ENCODE measurements at places on chromosomes 4 and X.

DNA sequence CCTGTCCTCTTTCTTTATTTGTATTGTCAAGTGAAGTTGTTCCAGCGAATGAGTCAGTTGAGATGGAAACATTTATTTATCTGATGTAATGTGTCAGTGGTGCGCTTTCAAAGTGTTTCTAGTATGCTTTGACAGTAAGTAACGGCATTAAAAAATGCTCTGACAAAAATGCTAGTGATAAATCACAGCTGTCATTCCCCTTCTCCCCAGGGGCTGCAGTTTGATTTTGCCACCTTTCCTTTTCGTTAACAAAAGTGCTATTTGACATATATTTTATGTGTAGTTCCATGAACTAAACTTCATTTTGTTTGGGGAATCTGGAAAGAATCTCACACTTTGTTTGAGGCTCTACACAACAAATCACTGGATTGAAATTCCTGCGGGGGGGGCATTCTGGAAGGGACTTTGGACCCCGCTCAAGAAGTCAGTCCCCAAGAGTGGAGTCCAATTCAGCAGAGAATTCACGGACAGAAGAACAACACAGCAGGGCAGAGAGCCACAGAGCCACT lies 7.6 kb upstream of the TBC1D19 start:
- no peak for DNase-seq

- no peak for DNase-seq
Measured at GRCh38 chr4:177271915-177272766, 37.5 kb upstream of the NEIL3 start.

DNA sequence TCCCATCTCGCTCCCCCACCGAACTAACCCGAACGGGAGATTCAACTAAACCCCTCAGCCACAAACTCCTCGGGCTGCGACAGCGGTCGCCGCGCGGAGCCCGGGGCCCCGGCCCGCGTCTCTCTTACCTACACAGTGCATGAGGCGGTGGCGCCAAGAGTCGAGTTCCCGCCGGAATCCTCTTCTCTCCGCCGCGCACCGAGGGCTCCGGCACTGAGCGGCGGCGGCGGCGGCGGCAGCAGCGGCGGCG lies 160 bp downstream of the LCORL start:
- DNase-seq = no peak

DNA sequence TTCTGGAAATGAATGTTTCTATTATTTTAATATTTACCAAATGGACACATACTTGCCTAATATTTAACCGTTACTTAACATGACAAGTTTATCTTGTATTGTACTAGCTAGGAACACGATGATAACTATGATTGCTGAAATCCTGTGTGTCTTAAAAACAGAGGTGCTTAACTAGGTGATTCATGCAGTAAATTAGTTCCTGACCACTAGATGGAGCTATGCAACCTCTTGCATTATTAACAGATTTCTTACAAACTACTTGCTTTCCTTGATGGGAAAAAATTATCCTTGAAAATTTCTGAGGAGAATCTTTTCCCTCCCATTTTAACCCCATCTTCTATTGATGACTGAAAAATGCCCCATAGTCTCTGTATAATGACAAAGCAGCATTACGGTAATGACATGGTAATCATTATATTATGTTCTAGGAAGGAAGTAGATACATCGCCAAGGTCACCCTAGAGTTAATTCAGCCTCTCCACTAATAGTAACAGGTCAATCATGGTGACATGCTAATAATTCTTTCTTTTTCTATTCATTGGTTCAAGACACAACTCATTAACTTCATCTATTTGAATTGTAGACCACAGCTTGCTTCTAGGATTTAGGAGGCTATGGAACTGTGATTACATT lies 844.2 kb downstream of the RAPGEF2 start:
- peak; percentile 0 for DNase-seq

DNA sequence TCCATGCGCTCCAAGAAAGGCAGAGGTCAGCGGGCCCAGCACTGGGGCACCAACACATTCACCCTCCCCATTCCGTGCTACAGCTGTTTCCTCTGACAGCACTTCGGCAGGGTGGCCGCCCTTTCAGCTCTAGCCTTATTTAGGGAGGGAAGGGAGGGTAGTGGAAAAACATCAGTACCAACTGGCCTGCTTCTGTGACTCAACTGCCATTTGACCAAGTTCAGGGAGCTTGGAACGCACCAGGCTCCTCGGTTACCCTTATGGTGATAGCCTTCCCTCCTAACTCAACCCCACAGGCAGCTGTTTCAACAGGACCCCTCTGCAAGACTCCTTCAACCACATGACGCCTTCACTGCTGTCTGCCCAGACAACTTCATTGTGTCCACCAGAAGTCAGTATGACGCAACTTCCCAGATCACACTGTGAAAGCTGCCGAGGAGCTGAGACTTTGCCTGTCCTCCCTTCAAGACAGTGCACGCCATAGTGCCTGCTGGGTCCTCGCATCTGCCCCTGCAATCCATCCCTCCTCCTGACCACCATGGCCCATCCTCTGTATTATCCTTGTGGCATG lies 132.2 kb downstream of the AFAP1 start:
- DNase-seq = no peak

DNA sequence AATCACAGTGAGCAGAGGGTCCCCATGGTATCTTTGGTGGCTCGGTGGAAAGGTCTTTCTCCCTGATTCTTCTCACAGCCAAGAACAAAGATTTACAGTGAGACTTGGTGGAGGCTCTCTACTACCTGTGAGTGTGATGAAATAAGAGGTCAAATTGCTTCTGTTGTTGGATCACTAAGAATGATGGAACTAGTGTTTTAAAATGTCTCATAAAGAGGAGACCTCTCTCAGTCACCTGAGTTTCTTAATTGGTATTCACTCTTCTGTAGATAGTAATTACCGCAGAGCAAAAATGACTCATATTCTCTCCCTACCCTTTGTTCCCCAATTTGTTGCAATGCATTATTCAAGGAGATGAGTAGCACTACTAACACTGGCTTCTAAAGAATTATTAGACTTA lies 100.9 kb upstream of the TBC1D9 start:
- DNase-seq = no peak

DNA sequence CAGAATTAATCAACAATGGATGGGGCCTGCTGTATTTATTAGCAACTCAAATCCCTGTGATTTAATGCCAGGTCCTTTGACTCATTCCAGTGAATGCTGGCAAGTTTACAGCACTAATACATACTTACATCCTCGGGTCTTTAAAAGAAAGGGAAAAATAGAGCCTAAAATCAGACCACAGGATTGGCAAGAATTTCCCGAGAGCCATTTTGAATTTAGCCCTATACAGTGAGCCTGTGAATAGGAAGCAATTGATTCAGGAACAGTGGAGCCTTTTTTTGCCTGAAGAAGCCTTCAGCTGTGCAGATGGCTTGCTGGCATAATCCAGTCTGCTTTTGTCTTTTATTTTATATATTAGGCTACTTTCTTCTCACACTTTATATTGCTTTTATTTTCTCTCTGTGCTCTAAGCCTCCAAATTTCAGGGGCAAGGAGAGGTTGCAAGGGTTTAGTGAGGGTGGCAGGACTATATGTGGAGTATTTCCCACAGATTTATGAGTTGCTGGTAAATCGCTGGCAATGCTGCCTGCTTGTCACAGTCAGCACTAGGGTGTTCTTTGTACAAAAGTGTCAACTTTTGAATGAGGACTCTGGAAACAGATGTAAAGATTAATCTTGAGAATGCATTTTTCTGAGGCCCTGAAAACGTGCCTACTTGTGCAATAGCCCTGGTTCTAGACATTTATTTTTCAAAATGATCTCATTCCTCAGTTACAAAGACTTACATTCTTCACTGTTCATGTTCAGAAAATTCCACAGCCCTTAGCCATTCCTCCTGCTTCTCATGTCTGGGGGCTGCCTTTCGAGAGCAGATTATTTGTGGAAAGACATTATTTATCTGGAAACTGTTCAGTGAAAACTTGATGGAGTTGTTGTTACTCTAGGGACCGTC lies 303.5 kb downstream of the SPRY1 start:
- no peak for DNase-seq

- no peak for DNase-seq
Measured at GRCh38 chrX:150018931-150019361, 80.7 kb upstream of the EOLA2 start.

DNA sequence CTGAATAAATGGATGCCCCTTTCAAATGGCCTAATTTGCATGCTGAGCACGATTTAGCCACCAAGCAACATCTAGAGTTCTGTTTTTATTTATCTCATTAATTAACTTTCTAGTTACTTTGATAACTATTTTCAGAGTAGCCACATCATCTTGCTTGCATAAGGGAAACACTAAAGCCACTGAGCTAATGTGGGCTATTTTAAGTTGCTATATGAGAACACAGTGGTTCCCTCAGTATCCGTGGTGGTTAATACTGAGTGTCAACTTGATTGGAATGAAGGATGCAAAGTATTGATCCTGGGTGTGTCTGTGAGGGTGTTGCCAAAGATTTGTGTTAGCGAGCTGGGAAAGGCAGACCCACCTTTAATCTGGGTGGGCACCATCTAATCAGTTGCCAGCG lies 25.4 kb upstream of the HPSE start:
- DNase-seq = no peak

GRCh38 chr4:46844325-46844917 lies 64.6 kb downstream of the COX7B2 start:
- DNase-seq = no peak

- no peak for DNase-seq
Measured at GRCh38 chr4:7030856-7031255, 12.3 kb upstream of the TADA2B start.

Data from NCI-H2029 (cell line).